ENCODE measurements at places on chromosomes 4 and X.

GRCh38 chr4:156672492-156673305, 298.9 kb downstream of the PDGFC start:
- no peak for DNase-seq

DNA sequence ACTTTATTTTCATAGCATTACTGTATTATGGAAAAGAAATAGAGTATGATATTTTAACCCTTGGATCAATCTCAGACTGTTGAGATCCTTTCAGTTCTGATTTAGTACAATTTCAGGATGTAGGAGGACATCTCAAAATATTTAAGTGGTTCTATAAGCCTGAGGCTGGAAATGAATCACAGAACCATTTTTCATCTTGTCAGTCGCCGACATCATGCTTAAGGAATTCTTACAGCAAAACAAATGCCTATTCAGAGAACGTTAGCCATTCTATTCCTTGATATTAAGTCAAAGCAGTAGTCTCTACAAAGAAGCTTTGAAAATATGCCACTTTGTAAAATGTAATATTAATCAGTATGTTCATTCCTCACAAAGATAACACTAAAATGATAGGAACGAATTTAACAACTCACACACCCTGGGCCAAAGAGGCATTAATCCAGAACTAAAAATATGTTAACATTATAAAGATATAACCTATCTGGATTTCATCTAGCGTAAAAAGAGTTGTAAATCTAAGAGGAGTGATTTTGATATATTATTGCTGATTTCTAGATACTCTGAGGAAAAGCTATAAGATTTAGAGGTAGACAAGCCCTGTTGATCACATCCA, 152.0 kb downstream of the GASK1B start:
- DNase-seq: no peak

- no peak for DNase-seq
These were observed 55.2 kb downstream of the LGI2 start for GRCh38 chr4:24975510-24975909.

GRCh38 chr4:149095811-149096210, 653.6 kb upstream of the NR3C2 start:
- DNase-seq: no peak

Measured in ureter (tissue), 1 donor.